Fibroblast of skin of scalp (primary cell): ENCODE measurements at places on chromosomes 7 and 10.

- peak; percentile 71 for DNase-seq
Observed at GRCh38 chr7:130189343-130189742, 15.9 kb downstream of the TMEM209 start.

- DNase-seq: no peak
Observed at GRCh38 chr7:35720032-35720431, 25.1 kb upstream of the HERPUD2 start.

DNA sequence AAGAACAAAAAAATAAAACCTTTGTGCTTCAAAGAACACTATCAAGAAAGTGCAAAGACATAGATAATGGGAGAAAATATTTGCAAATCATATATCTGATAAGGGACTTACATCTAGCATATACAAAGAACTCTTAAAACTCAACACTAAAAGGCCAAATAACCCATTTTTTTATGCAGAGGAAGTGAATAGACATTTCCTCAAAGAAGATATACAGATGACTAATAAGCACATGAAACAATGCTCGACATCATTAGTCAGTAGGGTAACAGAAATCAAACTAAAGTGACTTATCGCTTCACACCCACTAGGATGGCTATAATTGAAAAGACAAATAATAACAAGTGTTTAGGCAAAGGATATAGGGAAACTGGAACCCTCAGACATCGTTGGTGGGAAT is 78.0 kb downstream of the MALSU1 start:
- no peak for DNase-seq

DNA sequence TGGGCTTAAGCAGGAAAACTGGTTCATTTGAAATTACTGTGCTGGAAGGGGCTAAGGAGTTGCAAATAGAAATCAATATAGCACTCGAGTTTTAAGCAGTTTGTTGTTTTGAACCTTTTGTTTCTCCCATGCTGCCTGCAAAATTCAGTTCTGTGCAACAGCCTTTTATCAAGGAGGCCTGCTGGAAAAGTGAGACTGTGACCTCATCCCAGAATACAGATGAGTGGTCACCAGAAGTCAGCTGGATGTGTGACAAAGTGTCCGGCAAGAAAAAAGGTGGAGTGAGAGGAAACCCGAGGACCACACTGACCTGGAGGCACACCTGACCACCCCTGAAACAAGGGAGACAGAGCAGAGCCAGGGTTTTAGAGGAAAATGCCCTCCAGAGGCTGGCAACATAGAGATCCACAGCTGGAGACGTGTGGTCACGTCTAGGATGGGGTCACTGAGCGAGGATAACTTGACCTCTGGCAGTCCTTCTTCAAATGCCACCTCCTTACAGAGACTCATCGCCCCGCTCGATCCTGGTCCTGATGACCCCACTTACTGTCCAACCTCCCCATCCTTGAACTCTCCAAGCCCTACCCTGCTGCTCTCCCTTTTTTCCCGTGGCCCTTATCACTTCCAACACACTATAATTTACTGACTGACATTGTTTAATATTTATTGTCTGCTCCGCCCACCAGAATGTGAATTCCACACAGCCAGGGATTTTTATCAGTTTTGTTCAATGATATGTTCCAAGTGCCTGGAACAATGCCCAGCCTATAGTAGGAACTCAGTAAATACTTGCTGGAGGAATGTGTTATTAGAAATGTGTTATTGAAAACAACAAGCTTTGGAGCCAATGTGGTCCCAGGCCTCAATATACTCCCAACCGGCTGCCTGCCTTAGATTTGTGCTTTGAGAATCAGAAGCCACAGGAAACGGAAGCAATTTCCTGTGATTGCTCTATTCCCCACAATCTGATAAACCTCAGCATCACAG is 243.8 kb downstream of the GLI3 start:
- DNase-seq: peak; percentile 89

DNA sequence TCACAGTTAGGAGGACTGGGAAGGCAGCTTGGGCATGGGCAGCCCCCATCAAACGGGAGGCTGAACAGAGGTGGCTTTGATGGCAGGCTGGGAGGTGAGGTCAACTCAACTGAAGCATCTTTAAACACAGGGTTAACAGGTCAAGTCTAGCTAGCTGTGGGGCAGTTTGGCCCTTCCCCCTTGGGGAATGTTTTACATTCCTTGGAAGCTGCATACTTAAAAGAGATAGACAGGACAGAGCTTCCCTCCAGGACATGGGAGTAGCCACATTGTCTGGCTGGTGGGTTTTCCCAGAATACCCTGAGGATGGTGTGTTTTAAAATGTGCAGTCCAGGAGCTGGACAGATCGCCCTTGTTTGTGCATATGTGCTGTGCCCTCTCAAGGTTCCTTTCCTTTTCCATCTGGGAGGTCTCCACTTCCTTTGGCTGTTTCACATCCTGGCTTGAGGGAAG is 6.8 kb upstream of the RASSF4 start:
- no peak for DNase-seq

GRCh38 chr7:70756789-70757188 is 375.2 kb upstream of the GALNT17 start:
- no peak for DNase-seq

GRCh38 chr10:80500572-80501380 is 36.9 kb upstream of the SH2D4B start:
- peak; percentile 51 for DNase-seq

GRCh38 chr10:113047605-113047962 is 97.5 kb downstream of the TCF7L2 start:
- no peak for DNase-seq

- no peak for DNase-seq
Observed at GRCh38 chr7:156423876-156424275, 216.7 kb upstream of the RNF32 start.

- DNase-seq: no peak
Observed at GRCh38 chr10:68222391-68222790, 9.5 kb downstream of the ATOH7 start.

DNA sequence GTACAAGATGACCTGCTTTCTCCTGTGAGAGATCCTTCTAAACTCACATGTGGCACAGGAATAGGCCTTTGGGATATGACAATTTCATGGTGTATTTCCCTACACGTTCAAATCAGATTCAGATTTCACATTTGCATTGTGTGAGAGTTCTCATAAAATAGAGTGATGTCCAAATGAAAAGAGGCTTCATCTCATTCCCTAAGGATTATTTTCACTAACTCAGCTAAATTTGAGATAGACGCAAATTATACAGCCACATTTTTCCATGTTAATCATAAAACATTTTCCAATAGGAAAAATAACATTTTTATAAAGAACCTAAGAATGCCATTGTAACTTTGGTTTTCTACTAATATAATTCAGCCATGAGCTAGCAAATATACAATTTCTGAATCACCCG is 35.5 kb upstream of the PARD3 start:
- DNase-seq: no peak

GRCh38 chr7:91212582-91212981 is 51.7 kb upstream of the FZD1 start:
- DNase-seq: peak; percentile 24

DNA sequence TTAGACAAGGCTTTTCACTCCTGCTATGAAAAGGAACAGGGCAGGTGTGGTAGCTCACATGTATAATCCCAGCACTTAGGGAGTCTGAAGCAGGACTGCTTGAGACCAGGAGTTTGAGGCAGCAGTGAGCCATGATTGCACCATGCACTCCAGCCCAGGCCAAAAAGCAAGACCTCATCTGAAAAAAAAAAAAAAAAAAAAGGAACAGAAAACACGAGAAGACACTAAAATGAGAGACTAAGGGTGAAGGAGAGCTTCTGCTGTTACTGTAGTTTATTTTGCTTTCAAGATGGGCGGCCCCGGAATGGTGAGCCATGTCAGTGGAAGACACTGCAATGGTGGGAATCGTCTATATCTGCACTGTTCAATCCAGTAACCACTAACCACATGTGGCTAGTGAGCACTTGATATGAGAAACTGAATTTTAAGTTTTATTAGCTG is 9.9 kb downstream of the PIP4K2A start:
- DNase-seq: no peak
